ENCODE measurements at places on chromosomes 13 and 19.

GRCh38 chr19:48353677-48354076 is 10.1 kb downstream of the TMEM143 start:
- no peak for DNase-seq

DNA sequence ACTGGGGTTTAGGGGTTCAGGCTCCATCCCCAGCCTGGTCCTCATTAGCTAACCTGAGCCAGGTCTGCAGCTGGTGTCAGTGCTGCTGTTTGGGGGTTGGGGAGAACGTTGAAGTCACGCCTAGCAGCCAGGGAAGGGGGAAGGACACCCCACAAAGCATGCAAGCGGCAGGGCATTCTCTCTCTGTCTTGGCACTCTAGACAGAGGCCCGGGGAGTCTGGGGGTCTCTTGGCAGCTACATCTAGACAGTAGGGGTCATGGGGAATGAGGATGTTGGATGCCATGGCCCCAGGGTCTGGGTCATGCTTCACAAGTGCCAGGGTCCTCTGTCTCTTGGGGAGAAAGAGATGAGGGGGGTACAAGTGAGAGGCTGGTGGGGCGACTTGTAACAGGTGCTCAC is 2.6 kb downstream of the ERICH4 start:
- no peak for DNase-seq

DNA sequence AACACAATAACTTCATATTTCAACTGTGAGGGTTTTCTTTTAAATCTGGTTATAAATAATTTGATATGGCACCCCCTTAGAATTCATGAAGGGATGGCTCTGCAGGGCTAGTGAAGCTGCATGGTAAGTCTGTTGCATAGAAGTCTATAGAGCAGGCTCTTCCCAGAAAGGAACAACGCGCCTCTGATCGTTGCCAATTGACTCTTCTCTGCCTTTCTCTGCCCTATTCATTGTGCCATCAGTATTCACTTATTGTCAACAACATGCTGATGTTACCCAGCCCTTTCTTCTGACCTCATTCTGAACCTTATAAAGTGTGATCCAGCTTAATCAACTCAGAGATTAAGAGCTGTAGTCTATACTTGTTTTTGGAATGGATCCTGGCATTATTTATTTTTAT is 16.3 kb upstream of the DCT start:
- DNase-seq = no peak

- DNase-seq = peak; percentile 63
These were observed 1.0 kb upstream of the UBE2M start for GRCh38 chr19:58559275-58560006.

- no peak for DNase-seq
These were observed 1092.3 kb downstream of the EFNB2 start for GRCh38 chr13:105442949-105443699.

DNA sequence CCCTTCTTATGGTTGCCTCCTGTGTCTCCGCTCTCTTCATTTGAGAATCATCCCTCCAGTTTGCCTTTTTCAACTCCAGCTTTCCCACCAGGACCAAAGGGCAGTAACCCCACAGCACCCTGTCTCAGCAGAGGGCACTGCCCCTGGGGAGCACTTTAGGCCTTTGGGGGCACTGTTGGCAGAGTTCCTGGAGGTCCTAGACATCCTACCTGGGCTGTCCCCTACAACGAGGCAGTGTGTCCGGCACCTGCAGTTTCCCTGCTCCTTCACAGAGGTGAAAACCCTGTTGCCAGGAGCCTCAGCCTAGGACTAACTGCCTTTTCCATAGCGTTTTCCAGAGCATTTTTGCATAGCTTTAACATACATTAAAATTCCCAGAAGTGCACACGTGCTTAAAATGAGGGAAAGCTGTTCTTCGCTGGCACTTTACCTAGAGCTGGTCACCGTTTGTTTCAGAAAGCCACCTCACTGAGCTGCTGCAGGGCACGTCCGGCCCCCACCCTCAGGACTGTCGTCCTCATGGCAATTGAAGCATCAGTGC is 234.9 kb downstream of the TEX29 start:
- no peak for DNase-seq

DNA sequence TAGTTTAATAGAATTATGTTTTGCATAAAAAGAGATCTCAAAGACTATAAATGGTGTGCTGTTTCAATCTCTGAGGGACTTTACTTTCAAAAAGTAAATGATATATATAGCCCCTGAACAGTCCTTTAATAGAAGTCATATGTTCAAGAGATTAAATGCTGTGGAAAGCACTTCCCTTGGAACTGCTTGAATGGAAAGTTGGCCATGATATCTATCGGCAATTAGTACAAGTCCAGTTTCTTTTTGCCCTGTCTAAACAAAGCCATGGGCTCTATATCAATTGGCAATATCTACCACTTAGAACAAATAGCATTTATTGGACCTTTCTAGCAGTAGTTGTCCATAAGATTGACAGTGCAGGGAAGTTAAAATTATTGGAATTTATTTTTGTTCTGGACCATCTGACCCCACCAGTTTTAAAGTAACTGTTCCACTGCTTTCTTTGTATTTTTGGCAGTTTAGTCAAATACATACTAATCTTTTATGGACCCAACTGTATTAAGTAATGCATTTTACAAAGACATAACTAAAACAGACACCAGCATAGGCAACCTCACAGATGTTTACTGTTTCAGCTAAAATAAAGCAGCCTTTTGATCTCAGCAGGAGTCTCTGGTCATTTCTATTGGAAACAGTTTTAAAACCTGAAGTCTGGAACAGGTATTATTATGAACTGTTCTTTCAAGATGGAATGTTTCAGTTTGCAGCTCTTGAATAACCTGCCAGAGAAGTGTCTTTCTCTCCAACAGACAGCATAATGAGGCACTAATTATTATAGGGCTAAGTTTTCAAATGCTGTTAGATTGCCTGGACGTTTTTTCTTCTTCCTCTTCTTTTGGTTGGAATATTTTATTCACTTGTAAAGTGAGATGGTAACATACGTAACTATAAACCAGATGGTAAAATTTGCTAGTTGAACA is 282.6 kb downstream of the DCLK1 start:
- DNase-seq = no peak

DNA sequence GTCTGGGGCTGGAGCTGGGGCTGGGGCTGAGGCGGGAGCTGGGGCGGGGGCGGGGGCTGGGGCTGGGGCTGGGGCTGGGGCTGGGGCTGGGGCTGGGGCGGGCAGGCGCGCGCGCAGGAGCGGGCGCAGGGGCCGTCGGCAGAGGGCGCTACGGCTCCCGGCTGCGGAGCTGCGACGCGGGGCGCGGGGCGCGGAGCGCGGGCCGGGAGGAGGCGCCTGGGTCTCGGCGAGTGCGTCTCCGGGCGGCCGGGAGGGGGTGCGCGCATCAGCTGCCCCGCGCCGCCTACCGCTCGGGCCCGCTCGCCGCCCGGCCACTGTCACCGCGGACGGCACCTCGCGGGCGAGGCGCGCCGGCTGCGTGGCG is 422 bp upstream of the MTUS2 start:
- peak; percentile 33 for DNase-seq

DNA sequence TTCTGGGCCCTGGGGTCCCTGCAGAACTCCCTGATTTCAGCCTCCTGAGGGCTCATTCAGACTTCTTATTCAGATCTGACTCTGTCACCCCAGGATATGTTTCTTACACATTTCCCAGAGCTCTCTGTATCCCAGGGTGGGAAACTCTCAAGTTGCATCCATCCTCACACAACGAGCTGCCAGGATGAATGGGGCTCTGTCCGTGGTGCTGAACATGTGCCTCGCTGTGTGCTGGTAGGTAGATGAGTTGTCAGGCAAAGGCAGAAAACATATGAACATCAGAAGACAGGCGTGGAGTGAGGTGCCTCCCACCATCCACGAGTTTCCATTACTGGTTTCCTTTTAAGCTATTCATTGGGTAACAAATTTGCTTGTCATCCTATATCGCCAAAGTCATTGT is 11.4 kb upstream of the IGFL1 start:
- no peak for DNase-seq

DNA sequence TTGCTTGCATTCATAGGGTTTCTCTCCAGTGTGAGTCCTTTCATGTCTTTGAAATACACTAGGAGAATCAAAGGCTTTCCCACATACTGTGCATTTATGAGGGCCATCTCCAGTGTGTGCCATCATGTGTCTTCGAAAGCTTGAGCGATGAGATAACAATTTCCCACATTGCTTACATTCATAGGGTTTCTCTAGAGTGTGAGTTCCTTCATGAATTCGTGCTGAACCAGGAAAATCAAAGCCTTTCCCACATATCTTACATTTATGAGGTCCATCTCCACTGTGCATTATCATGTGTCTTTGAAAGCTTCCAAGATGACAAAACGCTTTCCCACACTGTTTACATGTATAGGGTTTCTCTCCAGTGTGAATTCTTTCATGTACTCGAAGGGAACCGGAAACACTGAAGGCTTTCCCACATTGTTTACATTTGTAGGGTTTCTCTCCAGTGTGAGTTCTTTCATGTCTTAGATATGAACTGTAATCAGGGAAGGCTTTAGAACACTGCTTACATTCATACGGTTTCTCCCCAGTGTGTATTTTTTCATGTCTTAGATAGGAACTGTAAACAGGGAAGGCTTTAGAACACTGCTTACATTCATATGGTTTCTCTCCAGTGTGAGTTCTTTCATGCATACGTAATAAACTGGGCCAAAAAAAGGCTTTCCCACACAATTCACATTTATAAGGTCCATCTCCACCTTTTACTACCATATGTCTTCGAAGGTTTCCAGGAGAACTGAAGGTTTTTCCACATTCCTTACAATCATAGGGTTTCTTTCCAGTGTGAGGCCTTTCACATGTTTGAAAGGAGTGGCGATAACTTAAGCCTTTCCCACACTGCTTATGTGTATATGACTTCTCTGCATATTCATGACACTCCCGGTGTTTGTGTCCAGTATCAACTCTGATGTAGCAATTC is 21.4 kb downstream of the ZNF44 start:
- no peak for DNase-seq

- no peak for DNase-seq
These were observed 542.7 kb downstream of the MYO16 start for GRCh38 chr13:109172136-109172535.

DNA sequence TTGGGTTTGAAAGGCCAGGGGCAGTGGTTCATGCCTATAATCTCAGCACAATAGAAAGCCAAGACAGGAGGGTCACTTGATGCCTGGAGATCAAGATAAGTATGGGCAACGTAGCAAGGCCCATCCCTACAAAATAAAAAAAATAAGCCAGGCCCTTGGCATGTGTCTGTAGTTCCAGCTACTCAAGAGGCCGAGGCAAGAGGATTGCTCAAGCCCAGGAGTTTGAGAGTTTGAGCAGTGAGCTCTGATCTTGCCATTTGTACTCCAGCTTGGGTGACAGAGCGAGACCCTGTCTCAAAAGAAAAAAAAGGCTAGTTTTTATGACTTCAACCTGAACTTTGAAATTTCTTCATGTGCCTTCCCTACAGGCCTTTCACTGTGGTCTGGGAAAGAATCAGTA is 5.2 kb upstream of the ZNF480 start:
- DNase-seq = no peak

DNA sequence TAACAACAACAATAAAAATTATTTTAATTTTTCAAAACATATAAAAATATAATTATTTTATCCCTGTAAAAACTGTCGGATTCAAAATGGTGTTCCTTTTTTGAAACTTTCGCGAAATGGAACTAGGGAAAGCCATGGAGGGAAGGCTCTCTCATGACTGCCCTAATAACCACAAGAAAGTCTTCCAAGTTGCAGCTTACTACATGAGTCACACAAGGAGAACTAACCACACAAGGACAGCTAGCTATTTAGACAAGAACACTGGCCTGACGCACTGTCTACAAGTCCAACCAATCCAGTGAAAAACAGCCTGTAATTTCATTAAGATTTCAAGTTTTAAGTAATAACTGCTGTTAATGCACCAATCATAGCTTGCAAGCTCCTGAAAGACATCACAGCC is 319.2 kb upstream of the PCDH9 start:
- DNase-seq = no peak

GRCh38 chr13:99507054-99507453 is 5.8 kb downstream of the TM9SF2 start:
- no peak for DNase-seq

- DNase-seq = no peak
These were observed 32.2 kb upstream of the FBL start for GRCh38 chr19:39878398-39878797.

GRCh38 chr13:111566567-111566966 is 246.1 kb downstream of the TEX29 start:
- DNase-seq = no peak

DNA sequence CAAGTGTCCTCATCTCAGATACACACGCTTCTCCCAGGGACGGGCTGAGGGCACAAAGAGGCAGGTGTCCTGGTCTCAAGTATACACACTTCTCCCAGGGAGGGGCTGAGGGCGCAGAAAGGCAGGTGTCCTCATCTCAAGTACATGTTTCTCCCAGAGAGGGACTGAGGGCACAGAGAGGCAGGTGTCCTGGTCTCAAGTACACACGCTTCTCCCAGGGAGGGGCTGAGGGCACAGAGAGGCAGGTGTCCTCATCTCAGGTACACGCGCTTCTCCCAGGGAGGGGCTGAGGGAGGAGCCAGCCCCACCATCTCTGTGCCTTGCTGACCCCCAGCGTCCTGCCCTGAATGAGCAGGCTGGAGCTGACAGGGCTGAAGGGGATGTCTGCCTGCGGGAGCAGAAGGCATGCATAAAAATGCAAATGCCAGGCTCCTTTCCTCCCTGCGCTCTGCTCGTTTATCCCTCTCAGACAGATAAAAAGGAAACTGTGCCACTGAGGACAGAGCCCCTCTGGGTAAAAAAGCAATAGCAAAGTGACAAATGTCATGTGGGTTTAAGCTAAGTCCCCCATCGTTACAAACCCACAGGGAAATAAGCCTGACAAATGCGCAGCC is 96.1 kb upstream of the UQCRFS1 start:
- DNase-seq = no peak

DNA sequence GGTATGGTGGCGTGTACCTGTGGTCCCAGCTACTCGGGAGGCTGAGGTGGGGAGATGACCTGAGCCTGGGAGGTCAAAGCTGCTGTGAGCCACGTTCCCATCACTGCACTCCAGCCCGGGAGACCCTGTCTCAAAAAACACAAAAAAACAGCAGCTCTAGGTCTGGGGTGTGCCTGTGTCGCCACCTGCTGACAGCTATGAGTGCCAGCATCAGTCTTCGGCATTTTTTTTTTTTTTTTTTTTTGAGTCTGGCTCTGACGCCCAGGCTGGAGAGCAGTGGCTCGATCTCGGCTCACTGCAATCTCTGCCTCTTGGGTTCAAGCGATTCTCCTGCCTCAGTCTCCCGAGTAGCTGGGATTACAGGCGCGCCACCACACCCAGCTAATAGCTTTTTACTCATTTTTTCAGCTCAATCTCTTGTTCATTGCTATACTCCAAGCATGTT is 10.1 kb downstream of the AP2S1 start:
- peak; percentile 18 for DNase-seq

GRCh38 chr19:33418461-33418860 is 45.0 kb downstream of the CEBPG start:
- DNase-seq = no peak
